ENCODE measurements at places on chromosomes 12 and 14. TPM values are rescaled to one million over a fixed set of nuclear protein-coding genes. Genes with fewer than 3 reads are reported as not detected.

Gene ADAMTS20
- 0.49 TPM for polyA plus RNA-seq

DNA sequence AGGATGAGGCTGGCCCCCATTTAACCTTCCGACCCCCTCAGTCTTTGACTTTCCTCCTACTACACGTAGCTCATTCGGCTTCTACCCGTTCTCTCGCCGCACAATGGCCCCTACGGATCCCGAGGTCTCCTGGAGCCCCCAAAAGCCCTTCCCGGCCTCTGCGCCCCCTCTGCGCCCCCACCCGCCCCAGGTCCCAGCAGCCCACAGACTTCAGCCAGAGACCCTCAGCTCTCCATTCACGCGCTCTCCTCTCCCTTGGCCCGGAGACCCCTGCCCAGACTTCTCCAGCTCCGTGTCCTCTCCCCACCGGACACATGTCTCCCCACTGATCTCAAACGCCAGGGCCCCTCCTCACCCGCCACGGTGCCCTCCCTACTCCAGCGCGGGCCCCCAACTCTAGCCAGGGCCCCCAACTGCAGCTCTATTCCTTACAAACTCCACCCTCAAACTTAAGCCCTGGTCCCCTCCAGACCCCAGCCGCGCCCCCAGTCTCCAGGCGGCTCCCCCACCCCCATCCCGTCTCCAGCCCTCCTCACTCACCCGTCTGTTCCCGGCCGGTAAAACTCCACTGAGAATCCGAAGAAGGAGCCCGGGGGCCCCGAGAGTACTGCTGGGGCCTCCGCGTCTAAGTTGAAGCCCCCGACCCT lies 502 bp downstream of the ITGA5 start:
- no peak for DNase-seq

DNA sequence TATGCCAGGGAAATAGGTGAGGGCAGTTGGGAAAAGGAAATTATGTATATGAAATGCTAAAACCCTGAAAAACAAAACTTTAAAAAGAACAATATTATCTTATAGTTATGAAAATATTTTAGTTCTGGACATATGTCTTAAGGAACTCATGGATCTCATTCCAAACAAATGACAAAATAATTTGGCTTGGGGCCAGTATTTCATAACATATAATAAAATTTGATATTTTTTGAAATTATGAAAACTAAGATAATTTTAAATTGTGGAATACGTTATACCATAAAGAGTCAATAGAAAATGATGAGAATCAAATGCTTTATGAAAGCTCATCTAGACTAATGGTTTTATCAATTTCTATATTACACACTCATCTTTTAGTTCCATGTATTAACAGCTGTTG lies 173.8 kb upstream of the DCN start:
- DNase-seq: no peak

Gene KRT3
- not detected for polyA plus RNA-seq

GRCh38 chr14:91647856-91648255 lies 84.0 kb downstream of the CATSPERB start:
- DNase-seq: no peak

Measured in large intestine (tissue), 12 donors.